ENCODE measurements at places on chromosomes 5 and 9.

- no peak for DNase-seq
Measured at GRCh38 chr9:19201899-19202891, 28.3 kb upstream of the DENND4C start.

- no peak for DNase-seq
Measured at GRCh38 chr5:167861129-167861927, 430.1 kb upstream of the WWC1 start.

DNA sequence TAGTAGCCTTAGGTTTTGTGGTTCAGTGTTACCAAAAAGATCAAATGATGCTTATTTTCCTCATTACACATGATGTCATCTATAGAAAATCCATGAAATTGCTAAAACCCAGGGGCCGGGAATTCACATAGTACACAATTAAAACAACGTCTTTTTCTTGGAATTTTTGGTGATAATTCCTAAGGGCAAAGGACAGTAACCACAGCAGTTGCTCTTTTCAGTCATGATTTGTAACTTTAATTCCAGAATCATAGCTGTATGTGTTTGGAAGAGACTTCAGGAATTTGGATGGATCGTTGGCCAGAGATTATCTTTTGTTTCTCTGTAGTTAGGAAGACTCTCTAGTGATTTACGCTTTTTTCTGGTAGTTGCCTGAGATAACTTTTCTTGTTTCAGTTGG lies 748.7 kb downstream of the TLE4 start:
- no peak for DNase-seq

DNA sequence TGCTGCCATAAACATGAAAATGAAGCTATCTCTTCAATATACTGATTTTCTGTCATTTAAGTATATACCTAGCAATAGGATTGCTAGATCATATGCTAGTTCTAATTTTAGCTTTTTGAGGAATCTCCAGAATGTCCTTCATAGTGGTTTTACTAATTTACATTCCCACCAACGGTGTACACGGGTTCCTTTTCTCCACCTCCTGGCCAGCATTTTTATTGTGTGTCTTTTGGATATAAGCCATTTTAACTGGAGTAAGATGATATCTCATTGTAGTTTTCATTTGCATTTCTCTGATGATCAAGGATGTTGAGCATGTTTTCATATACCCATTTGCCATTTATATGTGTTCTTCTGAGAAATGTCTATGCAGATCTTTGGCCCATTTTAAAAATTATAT lies 446.5 kb downstream of the GABRG2 start:
- DNase-seq, result no peak

DNA sequence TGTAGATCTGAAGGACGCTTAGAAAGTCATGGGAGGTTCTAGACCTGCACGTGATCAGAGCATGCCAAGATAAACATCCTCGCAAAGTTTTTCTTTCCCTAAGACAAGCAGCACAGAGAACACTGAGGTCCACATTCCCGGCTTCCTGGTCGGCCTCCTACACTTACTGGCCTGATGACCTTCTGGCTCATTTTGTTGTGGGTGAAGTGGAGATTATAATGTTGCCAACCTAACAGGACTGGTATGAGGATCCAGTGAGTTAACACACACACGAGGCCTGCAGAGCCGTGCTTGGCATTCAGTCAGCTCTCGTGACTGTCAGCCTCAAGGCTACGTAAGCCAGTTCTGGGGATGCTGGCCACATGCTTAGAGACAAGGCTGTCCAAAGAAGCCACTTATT lies 186.0 kb downstream of the TENT4A start:
- DNase-seq, result no peak

DNA sequence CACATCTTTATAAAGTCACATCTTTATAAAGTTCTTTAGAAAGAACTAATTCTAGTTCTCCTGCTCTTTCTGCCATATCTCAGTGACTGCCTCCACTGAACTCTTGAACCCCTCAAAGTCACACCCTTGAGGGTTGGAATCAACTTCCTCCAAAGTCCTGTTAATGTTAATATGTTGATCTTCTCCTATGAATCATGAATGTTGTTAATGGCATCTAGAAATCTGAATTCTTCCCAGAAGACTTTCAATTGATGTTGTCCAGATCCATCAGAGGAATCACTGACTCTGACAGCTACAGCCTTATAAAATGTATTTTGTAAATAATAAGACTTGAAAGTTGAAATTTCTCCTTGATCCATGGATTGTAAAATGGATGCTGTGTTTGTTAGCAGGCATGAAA lies 213.4 kb downstream of the COX7C start:
- DNase-seq, result no peak

- no peak for DNase-seq
Measured at GRCh38 chr9:136947028-136947891, 2.2 kb downstream of the C8G start.

- DNase-seq, result no peak
Measured at GRCh38 chr5:8993031-8993430, 552.8 kb downstream of the SEMA5A start.

- DNase-seq, result no peak
Measured at GRCh38 chr9:87320146-87320884, 177.4 kb upstream of the DAPK1 start.

DNA sequence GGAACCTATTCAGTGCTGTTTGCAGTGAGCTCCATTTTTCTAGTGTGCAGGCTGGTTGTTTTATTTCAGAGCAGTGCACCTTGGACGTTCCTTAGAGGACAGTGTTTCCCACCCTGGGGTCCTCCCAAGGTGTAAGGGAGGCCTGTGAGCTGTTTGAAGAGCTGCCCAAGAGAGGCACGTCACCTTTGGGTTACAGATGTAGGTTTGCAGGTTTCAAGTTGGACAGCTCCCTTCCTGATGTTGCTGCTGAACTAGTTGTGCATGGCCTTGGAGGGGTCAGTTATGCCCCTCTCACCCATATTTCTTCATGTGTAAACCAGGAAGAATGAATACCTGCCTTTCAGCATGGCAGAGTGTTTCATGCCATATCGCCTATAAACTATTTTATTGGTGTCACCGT lies 34.7 kb upstream of the POMT1 start:
- no peak for DNase-seq
